D341Med (cell line): ENCODE measurements at places on chromosomes 13 and 19.

GRCh38 chr13:48731001-48731658, 77.4 kb downstream of the CYSLTR2 start:
- DNase-seq: no peak

DNA sequence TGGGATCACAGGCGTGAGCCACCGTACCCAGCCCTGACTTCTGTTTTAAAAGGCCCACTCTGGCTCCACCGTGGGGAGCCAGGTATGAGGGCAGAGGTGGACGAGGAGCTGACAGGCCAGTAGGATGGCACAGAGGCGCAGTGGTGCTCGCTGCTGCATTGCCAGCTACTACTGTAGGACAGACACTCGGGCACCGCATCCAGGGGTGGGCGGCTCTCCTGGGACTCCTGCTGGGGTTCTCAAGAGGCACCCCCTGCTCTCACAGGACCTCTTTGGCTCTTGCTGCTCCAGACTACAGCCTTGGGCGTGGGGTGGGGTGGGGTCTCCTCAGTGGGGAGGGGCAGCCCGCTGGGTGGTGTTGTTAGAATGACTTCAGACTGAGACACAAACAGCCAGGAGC, 53.4 kb downstream of the LATS2 start:
- DNase-seq: no peak

GRCh38 chr13:32428581-32429432, 877 bp upstream of the N4BP2L1 start:
- no peak for DNase-seq

DNA sequence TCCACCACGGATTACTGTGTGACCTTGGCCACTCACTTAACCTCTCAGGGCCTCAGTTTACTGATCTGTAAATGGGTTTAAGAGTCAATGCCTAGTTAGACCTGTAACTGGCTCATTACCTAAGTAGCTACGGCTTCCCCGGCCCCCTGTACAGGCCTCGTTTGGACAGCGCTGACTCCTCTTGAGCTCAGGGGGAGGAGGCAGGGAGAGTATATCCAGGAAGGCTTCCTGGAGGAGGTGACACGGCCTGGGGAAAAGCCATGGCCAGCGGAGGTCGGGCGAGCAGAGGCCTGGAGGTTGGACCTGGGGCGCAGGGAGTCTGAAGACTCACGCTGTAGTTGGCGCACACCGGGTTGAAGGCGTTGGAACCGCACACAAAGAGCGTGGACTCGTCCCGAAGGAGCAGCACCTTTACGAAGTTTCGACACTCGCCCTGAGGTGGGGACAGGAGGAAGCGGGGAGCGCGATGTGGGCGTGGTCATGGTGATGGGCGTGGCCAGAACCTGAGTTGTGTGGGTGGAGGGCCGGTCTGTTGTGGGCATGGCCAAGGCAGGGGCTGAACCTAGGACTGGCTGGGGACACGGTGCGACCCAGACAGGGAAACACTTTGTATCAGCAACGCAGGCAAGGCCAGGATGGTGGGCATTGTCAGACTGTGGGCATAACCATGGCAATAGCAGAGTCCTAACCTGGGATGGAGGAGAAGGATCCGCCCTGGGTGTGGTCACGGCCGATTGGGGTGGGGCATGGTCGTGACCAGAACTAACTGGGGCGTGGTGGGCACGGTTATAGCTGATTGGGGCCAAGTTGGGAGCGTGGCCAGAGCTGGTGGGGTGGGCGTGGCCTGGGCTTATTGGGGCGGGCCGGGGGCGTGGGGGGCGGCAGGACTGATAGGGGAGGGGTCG, 3.6 kb downstream of the SEMA6B start:
- peak; percentile 55 for DNase-seq

DNA sequence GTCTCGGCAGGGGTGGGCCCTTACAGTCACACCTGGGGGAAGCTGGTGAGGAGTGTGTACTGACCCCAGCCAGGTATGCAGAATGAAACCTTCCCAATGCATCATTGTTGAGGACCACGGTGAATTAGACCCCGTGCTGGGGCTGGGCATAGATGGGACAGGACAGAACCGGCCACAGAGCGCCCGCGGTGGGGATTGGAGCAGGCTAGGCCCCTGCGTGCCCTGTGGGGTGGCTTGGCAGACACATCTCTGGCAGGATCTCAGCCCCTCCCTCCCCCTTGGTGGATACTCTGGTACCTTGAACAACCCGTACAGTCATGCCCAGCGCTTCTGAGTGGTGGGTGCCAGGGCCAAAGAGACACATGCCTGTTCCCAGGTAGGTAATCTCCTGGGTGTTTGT, 200.6 kb downstream of the TEX29 start:
- no peak for DNase-seq

DNA sequence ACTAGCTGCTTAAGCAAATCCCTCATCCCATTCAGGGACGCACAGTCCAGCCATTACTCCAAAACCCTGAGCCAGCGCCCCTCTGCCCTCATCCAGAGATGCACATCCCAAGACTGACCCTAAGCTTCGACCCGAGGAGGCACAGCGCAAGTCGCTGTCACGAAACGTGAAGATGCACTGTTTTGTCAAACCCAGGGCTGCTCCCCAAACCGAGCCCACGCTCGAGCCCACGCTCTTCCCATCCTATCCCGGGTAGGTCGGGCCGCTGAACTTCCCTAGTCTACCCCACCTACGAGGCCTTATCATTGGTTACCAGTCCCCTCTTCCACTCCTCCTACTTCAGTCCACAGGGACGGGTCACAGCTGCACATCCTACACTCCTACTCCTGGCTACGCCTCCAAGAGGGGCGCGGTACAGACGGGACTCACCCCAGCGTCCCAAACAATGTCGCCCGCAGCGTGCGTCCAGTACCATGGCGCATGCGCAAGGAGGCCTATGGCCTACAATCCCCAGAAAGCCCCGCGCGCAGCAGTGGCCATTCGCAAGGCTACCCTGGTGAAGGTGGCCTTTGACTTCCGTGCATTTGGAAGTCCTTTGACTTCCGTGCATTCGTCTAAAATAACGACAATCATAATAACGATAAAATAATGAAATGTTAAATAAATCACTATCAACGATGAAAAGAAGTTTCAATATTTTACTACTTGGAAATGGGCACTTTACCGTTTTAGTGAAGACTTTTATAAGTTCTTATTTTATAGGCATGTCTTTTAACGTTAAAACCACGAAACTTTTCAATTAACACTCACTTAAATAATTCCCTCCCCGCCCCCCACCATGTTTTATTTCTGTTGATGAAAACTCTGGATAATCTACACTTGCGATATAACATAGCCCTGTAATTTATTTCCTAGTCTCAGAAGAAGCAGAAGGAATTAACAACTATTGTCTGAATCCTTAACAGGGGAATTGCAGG, at the start of gene ZNF285:
ZNF285 (minus strand) TSS at position 470 of the 977 bp plus-strand sequence. CDS start 4,395 bp downstream, outside the sequence.
- peak; percentile 95 for DNase-seq

DNA sequence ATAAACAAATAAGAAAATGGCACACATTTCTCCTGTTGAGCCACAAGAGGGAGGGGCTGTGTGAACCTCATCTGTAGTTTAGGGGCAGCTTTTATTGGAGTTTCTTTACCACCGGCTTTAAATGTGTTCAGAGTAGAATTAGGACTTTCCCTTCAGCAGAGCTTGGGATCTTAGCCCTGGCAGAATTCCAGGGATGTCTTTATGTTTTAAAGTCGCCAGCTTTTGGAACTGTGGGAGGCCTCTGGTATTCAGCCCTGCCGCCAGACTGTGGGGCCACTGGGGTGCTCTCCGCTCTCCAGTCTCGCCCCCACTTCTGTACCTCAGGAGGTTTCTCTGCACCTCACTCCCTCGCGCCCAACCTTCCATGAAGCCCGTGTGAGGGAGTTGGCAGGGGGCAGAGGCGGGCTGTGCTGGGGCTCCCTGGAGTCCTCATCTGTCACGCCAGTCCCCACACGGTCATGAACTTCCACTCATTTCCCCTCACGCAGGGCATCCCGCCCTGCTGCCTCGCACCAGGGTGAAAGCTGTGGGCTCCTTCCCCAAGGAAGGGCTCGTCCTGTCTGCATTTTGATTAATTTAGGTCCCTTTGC, 31.5 kb downstream of the CCDC8 start:
- DNase-seq: no peak

DNA sequence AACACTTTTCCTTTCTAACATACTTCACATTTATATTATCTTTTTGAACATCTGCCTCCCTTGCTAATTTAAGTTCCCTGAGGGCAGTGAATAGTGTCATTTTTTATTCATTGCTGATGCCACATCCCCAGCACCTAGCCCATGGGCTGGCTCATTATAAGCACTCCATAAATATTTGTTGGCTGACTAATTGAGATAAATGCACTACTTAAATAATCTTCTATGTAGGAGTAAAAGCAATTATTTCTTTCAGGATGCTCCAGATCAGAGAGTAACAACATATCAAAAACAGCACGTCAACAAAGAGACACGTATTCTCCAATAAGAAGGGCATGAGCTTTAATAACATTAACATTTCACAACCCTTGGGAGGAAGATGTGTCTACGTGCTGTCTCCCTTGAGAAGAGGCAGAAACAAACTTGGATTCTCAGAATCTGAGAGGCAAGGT, 228.2 kb downstream of the LHFPL6 start:
- DNase-seq: no peak

- no peak for DNase-seq
These were observed 7.7 kb upstream of the TBC1D4 start for GRCh38 chr13:75489502-75490263.

DNA sequence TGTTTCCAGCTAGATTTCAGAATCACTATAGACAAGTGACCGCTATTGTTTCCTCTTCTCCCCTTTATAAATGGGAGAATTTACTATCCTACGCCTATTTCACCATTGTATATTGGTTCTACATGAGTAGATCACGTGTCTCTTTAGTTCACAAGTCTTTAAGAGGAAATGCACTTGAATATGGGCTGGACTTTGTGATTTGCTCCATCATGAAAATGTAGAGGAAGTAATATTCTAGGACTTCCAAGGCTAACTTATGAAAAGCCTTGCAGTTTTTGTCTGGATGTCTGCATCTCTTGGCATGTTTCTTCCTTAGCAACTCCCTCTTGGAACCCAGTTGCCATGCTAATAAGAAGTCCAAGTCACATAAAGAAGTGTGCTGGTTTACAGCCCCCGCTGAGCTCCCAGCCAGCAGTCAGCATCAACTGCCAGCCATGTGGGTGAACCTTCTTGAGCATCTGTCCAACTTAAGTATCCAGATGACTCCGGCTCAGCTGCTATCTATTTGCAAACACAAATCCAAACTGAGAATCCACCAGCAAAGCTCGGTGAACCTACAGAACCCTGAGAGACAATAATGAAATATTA, 4.8 kb upstream of the FBXL3 start:
- no peak for DNase-seq

GRCh38 chr19:38061294-38061693, 154.3 kb downstream of the SIPA1L3 start:
- no peak for DNase-seq

GRCh38 chr19:50312967-50313811, 16.0 kb downstream of the KCNC3 start:
- no peak for DNase-seq

DNA sequence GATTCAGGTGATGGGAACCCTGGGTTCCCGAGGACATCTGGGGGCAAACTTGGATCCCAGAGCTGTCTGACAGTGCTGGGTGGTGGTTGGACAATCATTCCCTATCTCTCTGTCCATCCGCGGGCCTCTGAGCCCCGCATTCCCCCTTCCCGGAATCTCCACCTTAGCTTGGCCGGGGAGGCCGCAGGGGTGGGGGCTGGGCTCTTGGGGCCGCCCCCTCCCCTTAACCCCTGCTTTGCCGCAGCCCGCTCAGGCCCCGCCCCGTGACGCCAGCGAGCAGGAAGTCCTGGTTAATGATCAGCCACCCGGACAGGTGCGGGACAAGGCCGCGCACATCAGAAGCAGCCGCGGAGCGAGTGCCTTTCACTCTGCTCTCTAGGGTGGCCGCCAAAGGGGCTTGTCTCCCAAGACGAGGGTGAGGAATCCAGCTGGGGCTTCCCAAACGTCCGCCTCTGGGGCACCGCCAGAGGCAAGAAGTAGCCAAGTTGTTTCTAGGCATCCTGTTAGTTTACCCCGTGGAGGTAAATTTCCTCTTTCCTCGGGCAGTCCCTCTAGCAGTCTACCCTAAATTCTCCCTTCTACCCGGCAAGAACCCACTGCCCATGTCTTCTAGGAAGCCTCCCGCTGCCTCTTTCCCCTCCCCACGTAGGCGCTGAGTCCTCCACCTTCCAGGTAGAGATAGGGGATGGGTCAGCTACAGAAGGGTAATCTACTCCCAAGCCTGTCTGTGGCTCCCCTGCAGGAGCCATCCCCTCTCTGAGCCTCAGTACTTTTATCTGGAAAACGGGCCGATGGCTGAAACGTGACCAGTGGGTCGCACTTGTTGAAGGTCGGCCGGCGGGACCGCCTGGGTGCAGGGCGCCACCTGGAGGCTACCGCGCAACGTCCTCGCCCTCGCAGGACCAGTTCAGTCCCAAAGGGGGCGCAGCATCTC, 3.0 kb downstream of the IRF2BP1 start:
- peak; percentile 93 for DNase-seq

- DNase-seq: peak; percentile 79
These were observed 2.9 kb upstream of the HOOK2 start for GRCh38 chr19:12778017-12778904.

DNA sequence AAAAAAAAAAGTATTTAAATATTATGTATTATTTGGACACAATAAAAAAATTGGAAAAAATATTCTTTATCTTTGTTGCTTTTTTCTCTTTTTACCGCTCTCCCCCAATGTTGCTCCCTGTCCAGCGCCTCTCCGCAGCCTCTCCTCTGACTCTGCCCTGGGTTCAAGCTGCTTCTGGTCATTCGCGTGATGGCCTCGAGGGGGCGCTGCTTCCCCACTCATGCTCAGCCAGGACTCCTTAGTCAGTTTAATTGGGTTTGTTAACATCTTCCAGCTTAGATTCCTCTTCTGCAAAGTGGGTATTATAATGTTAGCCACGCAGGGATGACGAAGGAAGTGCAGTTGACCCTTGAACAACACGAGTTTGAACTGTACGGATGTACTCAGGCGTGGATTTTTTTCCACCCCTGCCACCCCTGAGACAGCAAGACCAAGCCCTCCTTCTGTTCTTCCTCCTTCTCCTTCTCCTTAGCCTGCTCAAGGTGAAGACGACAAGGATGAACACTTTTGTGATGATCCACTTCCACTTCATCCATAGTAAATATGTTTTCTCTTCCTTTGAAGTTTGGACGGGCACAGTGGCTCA, 4.9 kb upstream of the NWD1 start:
- DNase-seq: peak; percentile 80

DNA sequence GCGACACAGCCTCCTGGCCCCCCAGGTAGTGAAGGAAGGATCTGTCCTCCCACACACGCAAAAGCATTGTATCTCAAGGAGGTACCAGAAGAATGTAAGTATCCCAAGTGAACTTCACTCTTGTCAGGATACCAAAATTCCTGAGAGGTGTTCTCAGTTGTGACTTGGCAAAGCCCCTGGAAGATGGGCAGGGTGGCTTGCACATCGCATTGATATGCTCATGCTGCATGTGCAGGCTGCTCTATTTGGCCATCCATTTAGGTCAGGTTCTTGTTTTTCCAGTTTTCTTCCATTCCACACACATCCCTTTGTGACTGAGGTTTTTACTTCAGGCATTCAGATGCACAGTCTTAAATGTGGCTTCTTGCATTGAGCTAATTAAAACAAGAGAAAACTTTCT, 382.8 kb downstream of the FOXO1 start:
- no peak for DNase-seq

DNA sequence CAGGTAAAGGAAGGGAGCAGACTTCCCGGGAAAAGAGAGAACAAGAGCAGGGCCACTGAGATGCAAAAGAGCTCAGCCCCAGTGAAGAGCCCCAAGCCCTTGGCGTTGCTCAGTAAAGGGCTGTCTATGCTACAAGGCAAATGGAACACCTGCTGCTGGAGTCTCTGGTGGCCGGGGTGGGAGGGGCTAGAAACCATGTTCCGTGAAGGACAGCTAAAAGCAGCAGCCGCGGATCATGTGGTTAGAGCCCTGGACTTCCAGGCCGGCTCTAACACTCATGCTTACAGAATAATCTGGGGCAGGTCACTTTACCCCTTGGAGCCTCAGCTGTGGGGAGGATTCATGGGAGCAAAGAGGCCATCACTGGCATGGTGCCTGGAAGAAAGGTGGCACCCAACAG, 17.8 kb downstream of the POU2F2 start:
- DNase-seq: peak; percentile 66
